ENCODE measurements at places on chromosomes 16 and 17.

DNA sequence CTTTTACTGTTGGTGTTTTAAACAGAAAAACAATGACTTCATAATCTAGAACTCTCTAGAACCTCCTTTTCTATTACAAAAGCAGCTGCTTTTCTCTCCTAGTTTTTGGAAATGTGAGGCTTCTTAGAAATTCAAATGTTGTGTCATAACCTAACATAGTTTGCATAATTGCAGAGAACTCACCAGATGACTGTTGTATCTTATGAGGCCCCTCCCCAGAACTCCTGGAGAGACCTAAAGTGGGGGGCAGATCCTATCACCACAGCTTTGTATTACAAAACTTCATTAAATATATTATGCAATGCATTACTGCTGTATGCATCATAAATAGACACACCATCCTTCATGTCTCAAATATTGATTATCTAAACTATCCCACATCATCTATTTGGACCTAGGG lies 538.7 kb upstream of the HSBP1 start:
- no peak for DNase-seq

DNA sequence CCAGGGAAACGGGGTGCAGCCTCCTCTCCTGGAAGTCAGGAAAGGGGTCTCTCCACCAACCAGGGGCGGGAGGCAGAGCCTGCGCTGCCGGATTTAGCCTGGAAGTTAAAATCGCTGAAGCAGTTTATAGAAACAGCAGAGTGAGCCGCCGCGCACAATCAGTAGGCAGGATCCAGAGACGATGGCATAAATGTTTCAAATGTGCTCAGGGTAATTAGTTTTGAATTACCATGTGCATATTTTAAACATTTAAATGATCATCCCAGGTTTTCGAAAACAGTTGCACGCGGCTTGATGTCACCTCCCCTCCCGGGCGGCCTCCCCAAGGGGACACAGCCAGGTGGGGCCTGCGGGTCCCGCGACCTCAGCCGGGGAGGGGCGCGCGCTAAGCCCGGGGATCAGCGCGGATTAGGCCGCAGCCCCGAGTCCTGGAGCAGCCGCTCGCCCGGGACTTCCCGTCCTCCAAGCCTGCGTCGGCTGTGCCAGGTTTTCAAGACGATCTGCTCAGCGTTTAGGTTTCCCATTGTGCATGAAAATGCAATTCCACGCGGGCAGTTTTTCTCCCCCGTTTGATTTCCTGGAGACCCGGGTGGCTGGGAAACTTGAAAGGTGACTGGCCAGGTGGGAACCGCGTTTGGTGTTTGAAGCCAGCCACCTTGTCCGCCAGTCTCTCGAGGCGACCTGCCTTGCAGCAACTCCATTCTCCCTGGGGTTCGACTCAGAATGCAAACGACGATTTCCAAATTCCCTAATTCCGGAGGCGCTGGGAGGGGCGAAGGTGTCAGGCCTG lies 78.3 kb downstream of the RPA1 start:
- peak; percentile 61 for DNase-seq

DNA sequence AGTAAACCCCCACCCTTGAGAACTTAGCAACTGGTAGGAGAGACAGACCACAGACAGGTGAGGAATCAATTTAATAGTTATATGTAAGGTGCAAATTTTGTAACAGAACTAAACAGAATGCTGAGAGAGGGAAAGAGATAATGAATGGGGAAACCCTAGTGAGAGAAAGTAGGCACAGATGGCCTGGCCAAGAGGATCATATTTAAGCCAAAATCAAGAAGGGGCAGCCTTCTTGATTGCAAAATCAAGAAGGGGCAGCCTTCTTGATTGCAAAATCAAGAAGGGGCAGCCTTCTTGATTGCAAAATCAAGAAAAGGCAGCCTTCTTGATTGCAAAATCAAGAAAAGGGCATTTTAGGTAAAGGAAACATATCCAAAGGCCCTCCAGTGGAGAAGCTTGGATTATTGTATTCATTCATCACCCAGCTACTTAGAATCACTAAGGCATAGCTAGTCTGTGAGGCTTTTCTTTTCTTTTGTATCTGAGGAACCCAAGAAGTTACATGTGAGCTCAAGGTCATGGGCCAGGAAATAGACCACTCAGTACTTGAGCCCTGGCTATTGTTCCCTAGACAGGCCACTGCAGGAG lies 190.6 kb downstream of the CYLD start:
- no peak for DNase-seq

DNA sequence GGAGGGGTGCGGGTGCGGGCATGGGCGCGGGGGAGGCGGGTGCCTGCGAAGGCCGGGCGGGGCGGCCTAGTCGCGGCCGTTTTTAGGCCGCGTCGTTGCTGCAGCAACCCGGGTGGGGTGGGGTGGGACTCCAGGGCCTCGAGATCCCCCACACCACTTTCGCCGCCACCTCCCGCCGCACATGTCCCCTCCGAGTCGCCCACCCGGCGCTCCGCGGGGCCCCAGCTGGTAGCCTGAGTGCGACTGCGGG lies 11.3 kb downstream of the TBX2 start:
- DNase-seq: no peak

DNA sequence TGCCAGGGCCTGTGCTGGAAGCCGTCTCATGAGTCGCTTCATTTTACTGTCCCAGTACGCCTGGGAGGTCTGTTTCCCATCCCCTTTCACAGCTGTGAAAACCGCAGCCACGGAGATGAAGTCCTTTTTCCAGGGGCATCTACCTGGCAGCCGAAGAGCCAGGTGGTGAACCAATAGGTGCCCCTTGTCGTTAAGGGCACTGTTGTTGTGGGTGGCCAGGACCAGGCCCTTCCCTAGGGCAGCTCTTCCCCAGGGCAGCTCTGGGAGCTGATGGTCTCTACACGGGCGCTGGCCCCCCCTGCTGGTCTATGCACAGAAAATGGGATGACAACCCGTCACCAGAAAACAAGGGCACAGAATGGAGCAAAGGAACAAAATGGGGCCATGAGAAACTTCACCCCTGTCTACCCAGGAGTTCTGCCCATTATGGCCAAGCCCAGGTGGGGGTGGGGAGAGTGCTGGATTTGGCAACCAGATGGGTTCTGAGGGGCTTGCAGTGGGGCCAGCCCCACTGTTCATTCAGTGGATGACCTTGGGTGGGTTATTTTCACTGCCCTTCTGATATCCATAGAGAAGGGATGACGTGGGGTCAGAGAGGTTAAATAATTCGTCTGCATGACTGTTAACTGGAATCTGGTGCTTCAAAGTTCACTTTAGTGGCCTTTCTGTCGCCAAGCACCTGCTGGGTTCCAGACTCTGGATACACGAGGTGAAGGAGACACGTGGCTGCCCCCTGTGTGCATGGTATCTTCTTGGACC lies 11.5 kb downstream of the RMI2 start:
- peak; percentile 74 for DNase-seq

DNA sequence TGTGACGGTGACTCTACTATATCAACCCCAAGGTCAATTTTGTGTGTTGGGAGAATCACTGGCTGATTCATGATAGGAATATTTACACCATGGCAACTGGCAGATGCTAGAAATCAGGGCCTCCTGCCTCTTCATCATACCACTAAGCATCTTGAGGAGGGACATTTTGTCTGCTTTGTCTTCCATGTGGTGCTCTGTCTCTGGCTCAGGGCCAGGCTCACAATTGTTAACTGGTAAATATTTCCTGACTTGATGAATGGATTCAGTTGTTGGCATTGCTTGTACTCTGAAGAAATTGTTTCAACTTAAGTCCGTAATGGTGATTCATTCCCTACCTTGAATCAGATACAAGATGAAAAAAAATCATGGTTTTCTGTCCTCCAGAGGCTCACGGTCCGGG lies 292.7 kb downstream of the HAPSTR1 start:
- DNase-seq: no peak

DNA sequence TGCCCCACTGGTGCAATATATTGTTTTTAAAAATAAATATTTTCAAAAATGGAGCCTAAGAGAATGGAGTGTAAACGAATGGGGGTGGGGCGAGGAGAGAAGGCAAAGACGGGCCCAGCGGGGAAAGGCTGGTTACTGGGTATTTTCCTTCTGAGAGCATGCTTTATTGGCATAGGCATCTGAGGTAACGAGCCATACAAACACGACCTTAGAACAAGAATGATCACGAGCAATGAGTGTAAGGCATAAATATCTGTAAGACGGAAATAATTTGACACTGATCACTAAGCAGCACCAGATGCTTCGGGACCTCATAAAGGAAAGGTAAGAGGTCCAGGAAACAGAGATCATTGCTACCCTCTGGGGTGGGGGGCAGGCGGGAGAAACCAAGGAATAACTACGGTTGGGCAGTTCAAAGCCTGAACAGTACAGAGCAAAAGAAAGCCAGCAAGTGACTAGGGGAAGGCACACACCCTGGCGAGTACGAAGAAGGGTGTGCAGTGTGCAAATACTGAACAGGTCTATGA lies 959 bp downstream of the SSH2 start:
- peak; percentile 40 for DNase-seq

DNA sequence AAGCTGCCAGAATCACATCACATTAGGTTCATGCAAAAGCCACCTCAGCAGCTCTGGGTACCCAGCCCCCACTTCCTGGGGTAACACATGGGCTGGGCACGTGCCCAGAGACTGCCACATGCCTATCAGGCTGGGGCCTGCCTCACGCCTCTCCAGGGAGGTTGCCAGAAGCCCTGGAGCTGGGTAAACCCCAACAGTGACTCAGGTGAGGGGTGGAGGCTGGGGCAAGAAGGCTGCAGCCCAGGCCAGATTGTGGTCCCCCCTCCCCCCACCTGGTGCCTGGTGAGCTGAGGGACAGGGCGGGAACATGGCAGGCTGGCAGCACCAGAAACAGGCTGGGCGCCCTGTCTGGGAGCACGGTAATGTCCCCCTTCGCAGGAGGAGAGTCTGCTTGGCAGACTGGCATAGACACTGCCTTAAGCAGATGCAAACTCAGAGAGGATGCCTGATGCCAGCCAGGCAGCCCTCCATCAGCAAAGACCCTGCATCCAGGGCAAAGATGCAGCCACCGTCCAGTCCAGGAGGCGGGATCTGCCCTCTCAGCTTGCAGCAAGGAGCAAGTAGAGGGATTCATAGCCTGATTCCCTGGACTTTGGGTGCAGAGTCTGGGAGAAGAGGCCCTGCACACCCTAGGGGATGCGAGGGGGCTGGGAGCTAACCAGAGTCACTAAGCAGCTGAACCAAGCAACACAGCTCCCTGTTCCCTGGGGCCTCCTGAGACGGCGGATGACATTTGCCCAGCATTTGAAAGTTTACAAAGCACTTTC lies 28.8 kb downstream of the NGFR start:
- DNase-seq: peak; percentile 51

DNA sequence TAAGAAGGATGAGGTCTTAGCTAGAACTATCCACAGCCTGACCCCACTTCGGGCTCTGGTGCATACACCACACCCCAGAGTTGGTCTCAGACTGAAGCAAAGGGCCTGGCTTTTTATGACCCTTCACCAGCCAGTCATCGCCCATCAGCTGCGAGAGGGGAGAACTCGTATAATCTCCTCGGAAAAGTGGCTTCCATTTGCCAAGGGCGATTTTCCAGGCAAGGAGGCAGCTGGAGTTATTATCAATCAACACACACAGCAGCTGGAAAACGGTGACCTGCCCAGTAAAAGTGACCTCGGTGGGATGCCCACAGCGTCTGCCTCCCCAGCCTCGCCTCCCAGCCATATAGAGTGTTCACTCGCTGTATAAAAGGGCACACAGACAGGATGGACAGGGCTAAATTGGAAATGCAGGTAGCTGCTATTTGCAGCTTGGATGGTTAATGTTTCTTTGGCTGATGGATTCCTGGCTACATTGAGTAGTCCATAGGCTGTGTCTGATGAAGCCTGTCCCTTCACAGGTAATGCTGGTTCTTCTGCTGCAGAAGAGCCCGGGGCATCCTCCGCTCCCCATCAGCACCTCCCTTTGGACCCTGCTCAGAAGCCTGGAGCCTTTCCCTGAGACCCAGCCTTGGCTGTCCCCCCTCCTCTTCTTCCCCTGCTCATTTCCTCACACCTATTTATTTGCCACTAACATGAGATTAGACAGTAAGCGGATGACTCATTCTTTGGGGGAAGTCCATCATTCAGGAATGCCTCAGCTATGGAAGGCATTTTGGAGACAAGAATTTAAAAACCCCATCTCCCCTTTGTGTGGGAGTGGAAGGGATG lies 45.7 kb downstream of the TMEM186 start:
- DNase-seq: peak; percentile 28

DNA sequence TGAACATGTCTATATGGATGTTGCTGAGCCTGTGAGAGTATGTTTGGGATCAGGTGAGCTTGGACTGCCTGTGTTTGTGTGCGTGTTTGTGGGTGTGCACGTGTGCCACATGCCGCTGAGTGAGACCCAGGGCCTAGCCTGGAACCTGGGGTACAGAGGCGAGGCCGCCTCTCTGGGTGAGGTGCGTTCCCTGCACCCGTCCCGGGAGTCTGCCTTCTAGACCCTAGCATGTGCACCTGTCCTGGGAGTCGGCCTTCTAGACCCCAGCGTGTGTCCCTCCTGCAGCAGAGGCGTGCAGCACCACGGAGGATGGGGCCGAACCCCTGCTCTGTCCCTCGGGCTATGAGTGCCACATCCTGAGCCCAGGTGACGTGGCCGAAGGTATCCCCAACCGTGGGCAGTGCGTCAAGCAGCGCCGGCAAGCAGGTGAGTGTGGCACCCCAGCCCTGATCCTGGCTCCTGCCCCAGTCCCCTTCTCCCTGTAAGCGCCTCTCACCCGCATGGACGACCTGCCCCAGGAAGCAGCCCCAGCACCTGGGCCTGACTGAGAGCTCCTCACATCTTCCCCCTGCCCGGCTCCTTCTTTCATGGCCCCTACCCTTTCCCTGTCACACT lies 24.6 kb downstream of the WFDC1 start:
- DNase-seq: no peak

DNA sequence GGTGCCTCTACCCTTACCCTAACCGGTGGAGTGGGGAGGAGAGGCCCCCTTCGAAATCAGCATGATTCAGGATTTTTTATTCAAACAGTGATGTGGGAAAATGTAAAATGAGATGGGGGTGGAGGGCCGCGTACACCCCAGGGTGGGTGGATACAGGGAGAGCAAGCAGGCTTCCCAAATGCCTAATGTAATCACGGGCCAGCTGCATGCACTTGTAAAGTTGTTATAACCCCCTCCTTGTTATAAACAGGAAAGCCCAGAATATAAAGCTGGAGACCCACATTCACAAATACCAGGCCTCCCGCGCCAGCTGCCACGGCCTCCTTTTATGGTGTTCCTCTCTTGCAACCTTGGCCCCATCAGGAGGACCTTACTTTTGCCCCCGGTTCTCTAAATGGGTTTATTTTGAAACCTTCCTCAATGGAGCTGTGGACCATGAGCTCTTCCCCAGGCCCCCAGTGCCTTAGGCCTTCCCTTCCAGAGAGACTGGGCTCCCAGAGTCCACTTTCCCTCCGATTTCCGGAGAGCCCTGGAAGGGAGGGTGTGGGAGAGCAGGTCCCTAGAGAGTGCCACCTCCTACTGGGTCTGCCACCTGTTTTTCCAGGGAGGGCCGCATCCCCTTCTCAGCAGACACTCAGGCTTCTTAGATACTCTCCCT lies 906 bp upstream of the FOXL1 start:
- peak; percentile 74 for DNase-seq

GRCh38 chr16:1915732-1916639 lies 2.2 kb downstream of the HS3ST6 start:
- DNase-seq: no peak

All from lung (tissue), 17 donors.